ENCODE measurements at places on chromosomes 4 and X. TPM values are rescaled to one million over a fixed set of nuclear protein-coding genes. Genes with fewer than 3 reads are reported as not detected.
A peak's percentile ranks its signal among the peaks of the same experiment; 100 is the strongest.

- ATAC-seq: peak; percentile 89
These were observed 5.6 kb downstream of the PNCK start for GRCh38 chrX:153667956-153668396.

MAPK10 gene
- 104 TPM for total RNA-seq

GRCh38 chr4:135249024-135249423, 1047.4 kb upstream of the PABPC4L start:
- no peak for ATAC-seq

GRCh38 chrX:23525531-23525930, 141.8 kb upstream of the PRDX4 start:
- no peak for ATAC-seq

GRCh38 chr4:107837776-107838618, 13.3 kb downstream of the SGMS2 start:
- no peak for ATAC-seq

DNA sequence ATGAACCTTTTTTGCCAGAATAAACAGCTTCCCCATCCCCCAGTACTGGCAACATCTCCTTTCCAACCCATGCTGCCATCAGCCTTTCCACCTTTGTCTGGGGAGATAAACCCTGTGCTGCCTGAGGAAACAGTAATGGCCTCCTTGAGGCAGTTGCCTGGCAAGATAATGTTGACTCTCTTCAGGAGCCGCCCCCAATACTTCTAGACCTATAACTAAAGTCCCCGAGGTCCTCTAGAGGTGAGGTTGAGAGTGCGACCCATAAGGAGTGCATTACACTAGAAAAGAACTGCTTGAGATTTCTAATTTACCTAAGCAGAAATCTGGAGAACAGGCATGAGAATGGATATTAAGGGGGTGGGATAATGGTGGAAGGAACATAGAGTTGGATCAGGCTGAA, 963.2 kb upstream of the PCDH7 start:
- ATAC-seq: no peak

GAGE1 gene
- not detected for total RNA-seq

GRCh38 chrX:12894074-12895030, 12.1 kb upstream of the TLR8 start:
- no peak for ATAC-seq

DNA sequence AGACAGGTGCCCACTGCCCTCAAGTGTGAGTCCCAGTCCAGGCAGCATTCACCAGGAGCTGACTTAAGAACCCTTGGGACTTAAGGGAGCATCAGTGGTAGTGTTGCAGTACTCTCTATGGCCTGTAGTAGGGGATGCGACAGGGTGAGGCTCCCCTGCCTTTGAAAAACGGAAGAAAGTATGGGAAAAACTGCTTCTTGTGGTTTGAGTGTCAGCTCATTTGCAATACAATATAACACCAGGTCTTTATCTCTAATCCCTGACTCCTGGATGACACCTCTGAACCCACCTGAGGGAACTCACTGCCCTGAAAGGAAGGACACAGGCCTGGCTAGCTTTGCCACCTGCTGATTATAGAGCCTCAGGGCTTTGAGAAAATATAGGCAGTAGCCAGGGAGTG, 176.0 kb downstream of the SMARCA1 start:
- no peak for ATAC-seq

PLAC8 gene
- not detected for total RNA-seq

DNA sequence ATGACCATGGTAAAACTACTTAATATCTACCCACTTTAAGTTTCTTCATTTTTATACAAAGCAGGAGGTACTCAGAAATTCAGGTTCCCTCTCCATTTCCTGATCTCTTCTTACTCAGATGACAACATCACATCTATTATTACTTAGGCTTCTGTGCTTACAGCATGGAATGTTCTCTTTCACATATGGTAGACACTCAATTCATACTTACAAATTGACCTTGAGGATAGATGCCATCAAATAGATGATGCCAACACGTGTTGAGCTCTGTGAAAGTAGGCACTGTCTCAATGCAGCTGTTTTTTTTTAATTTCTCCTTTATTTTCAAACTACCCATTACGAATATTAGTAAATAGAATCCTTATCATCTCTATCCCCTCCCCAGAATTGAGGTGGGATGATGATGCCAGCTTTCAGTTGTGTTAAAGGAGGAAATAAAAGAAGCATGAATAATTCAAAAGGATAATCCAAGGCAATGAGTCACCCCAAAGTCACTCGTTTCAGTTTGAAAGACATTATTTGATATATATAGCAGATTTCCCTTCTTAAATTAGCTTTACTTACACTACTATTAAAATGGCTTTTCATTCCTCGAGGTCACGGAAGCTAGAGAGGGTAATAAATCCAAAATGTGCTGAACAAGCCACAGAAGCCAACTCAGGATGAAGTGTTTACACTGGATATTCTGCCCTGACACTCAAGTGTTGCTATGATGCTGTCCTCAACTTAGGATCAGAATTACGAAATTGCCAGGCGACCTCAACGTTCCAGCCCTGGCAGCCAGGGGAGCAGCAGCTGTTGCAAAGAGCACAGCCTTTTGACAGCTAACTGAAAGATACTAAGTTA, 124.2 kb upstream of the EOLA2 start:
- ATAC-seq: peak; percentile 82

GRCh38 chrX:314781-315595, 3.6 kb downstream of the GTPBP6 start:
- ATAC-seq: no peak

SMIM10 gene
- total RNA-seq: 2.0 TPM

F8 gene
- total RNA-seq: 1.9 TPM

DNA sequence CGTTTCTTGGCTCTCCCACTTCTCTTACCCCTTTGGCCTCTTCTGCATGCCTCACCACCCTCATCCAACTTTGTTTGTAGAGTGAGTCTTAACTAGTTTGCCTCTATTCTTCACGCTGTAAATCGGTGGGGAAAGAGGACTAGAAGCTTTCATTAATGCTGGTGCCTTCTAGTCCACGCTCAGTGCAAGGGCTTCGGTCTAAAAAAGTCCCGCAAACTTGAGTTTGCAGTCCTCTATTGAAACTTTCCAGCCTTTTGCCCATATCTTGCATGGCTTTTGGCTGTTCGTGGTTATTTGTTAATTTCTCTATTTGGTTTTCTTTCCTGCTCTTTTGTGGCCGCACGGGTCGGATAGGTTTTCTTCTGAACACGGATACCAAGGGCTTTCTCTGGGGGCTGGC, 868 bp downstream of the DACH2 start:
- ATAC-seq: no peak

DNA sequence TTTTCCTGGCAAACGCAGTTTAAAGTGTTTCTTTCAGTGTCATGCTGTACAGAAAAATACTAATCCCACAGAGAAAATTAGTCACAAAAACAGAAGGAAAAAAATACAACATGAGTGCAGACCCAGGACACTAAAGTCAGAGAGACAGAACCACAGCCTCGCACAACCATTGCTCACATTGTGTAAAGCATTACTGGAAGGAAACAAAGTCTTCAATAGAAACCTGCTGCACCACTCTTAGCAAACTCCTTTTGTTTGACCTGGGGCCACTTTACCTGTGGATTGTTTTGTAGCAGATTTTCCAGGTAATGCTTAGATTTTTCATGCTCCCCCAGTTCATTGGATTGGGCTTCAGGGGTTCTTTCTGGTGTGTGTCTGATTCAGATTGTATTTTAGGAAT, 131.8 kb upstream of the TMLHE start:
- ATAC-seq: no peak

- peak; percentile 27 for ATAC-seq
These were observed 30.1 kb downstream of the NEIL3 start for GRCh38 chr4:177339477-177340374.

P2RY4 gene
- total RNA-seq: 0.47 TPM

DNA sequence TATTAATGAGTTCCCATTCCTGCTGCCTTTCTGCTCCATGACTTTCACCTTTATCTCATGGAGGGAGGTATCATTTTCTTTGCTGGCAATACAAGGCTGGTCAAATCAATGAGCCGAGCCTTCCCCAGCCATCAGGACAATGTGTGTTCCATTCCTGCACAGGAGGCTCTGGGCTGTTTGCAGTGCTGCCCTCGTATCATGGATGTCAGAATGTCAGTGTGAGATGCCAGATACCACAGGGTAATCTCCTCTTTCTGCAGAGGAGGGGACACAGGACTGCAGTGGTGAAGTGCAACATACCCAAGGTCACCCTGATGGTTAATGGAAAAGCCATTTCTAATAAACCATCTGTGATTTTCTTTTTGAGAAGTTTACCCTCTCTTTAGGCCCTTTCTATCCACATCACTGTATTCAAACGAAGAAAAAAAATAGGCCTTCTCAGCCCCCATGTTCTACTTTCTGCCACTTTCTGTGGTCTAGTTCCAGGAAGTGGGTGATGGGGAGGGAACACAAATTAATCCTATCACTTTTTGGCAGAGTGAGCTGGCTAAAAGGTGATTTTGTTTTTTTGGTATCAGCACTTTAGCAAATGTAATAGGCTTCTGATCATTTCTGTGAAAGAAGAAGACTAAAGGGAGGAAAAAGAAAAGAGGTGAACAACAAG, 490.2 kb upstream of the BOD1L1 start:
- no peak for ATAC-seq

MOSPD2 gene
- total RNA-seq: 14.8 TPM

PCSK1N gene
- 17.8 TPM for total RNA-seq

HS3ST1 gene
- total RNA-seq: 0.81 TPM

DNA sequence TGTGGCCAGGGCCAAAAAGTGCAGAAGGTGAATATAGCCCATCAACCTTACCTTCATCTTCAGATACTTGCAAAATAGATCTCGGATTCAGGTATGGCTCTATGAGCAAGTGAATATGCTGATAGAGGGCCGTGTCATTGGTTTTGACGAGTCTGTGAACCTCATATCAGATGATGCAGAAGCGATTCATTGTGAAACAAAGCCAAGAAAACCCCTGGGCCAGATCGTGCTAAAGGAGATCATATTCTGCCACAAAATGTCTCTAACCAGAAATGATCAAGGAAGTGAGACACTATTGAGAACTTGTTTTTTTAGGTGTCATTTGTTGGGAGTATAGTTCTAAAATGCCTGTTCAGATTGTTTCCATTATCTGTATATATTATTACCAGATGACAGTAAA, 48.3 kb downstream of the PDK3 start:
- no peak for ATAC-seq

DNA sequence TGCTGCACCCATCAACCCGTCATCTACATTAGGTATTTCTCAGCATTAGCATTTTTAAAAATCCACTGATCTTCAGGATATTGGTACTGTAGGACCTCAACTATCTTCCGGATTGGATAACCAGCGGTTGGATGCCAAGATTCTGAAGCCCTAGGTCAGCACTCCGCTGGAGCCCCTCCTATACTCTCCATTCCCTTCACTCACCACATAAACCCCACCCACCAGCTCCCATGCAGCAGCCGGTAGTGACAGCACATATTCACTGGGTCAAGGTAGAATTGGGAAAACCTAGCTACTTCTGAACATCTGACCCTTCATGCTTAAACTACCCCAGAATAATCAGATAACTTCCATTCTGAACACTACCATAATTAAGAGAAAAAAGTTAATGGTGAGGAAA, 134.9 kb downstream of the CORIN start:
- ATAC-seq: no peak

GRCh38 chrX:15033917-15034316, 160.7 kb downstream of the MOSPD2 start:
- no peak for ATAC-seq

GRCh38 chr4:127055357-127055756, 577.4 kb upstream of the INTU start:
- ATAC-seq: no peak

YY2 gene
- total RNA-seq: 0.73 TPM

- ATAC-seq: no peak
These were observed 132.1 kb upstream of the TLL1 start for GRCh38 chr4:165740911-165741310.

NEXMIF gene
- 7.0 TPM for total RNA-seq

POU3F4 gene
- total RNA-seq: 7.0 TPM

DNA sequence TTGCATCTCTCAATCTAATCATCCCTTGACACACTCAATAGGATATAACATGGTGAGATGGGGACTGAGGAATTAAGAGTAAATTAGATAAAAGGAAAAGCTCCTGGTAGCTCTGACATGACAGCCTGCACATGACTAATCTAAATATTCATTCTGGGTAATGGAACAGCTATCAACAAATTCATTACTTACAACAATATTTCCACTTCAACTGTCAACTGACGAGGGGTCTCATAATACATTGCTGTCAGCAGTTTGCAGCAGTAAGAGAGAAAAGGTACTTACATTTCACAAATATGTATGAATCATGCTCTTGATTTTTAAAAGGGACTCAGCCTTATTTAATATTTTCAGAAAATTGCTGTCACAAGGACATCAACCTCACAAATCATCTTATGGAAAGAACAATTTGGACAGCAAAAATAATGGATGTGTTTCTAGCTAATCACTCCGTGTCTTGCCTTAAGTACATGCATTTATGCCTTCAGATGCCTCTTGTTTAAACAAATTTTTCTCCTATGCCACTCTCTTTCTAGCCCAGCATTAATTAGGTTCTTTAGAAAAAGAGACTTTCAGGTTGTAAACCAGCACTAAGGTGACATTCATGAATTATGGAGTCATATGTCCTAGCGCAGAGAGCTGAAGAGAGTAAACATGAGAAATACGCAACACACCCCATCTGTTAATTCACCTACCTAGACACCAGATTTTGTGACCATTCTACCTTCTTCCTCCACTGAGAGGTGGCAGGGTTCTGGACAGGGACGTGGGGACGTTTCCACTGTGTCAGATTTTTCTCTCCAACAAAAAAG, 99.6 kb upstream of the TMEM150C start:
- ATAC-seq: no peak

NRK gene
- total RNA-seq: 0.13 TPM

DNA sequence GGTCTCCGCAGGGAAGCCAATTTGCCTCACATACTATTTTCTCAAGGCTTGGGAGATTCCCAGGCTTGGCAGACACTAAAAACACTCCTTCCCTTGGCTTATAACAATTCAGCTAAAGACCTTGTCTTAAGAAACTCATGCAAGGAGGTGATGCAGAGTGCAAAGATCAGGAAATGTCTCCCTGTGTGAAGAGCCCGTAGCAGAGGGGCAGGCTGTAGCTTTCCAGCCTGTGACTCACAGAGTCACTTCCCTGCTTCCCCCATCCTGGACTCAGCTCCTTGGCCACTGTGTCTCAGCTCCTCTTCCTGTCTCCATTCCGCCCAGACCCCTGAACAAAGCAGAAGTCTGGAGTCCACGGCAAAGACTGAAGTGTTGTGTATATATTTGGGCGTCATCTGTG, 56.1 kb downstream of the KDR start:
- no peak for ATAC-seq

GRCh38 chrX:4690521-4690920, 977.1 kb upstream of the PRKX start:
- ATAC-seq: no peak

TLR7 gene
- 0.05 TPM for total RNA-seq

ZCCHC18 gene
- total RNA-seq: 12.0 TPM

- ATAC-seq: no peak
These were observed 35.7 kb upstream of the BMP15 start for GRCh38 chrX:50874876-50875275.

DNA sequence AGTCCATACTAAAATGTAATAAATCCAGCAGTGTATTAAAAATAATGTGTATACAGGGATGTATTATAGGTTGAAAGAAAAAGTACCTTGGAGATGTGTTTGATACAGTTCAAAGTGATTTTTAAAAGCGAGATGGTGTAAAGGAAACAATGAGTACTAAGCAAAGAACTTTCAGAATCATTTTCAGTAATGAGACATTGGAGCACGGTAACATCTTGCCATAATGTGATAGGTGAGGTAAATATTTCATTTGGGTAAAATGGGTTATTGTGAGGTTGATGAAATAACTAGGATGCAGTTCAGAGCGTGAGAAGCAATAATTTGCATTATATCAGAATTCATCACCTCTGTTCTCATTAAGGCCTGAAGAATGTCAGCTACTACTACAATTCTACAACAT, 25.9 kb downstream of the EIF2S3 start:
- ATAC-seq: no peak

GRCh38 chr4:27094783-27095182, 234.1 kb downstream of the STIM2 start:
- no peak for ATAC-seq
